ENCODE measurements at places on chromosomes 4 and X. TPM values are rescaled to one million over a fixed set of nuclear protein-coding genes. Genes with fewer than 3 reads are reported as not detected.

INPP4B gene
- 25.3 TPM for total RNA-seq

NXF2 gene
- not detected for total RNA-seq

MUC7 gene
- total RNA-seq, result not detected

PNMA6F gene
- total RNA-seq, result not detected

MAGEA4 gene
- not detected for total RNA-seq

NPY5R gene
- under 0.01 TPM for total RNA-seq

REELD1 gene
- not detected for total RNA-seq

RAP1GDS1 gene
- total RNA-seq, result 60.3 TPM

TMPRSS11F gene
- not detected for total RNA-seq

SULT1E1 gene
- total RNA-seq, result 3.9 TPM

ZBTB33 gene
- total RNA-seq, result 9.6 TPM

SPANXD gene
- total RNA-seq, result not detected

ASB9 gene
- total RNA-seq, result 0.38 TPM

LRIT3 gene
- total RNA-seq, result not detected

FGG gene
- under 0.01 TPM for total RNA-seq

FGF5 gene
- total RNA-seq, result 23.8 TPM

LGI2 gene
- total RNA-seq, result under 0.01 TPM

PAGE2B gene
- not detected for total RNA-seq

FRAS1 gene
- total RNA-seq, result 5.4 TPM

Data from regular cardiac myocyte (primary cell).